ENCODE measurements at places on chromosomes 5 and 9.

DNA sequence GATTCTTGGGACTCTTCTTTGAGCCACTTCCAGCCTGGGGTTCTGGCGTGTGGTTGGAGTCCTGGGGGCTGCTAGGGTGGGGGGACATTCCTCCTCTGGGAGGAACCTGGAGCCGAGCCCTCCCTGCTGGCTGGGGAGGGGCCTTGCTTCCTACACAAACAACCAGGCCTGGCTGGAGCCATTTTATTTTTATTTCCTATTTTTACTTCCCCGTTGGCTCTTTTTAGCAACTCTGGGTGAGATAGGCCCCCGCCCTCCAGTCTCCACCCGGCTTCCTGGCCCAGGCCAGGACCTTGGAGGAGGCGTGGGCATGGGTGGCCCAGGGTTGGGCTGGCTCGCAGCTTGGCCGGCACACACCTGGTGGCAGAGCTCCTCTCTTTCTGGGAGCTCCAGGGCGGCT lies 15.1 kb downstream of the RXRA start:
- no peak for DNase-seq

DNA sequence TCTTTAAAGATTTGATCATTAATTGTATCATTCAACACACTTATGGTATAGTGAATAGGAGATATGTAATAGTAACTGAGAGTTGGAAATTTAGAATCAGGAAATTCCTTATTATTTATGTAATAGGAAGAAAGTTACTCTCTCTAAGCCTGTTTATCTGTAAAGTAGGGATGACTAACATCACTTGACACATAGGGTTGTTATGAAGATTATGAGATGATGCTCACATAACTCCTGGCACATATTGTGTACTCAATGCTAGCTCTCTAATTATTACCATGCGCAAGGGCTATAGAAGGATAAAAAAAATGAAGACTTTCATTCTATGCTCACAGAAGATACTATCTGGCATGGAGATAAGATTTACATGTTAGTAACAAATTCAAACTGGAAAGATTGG lies 149.9 kb downstream of the ISOC1 start:
- peak; percentile 74 for DNase-seq

DNA sequence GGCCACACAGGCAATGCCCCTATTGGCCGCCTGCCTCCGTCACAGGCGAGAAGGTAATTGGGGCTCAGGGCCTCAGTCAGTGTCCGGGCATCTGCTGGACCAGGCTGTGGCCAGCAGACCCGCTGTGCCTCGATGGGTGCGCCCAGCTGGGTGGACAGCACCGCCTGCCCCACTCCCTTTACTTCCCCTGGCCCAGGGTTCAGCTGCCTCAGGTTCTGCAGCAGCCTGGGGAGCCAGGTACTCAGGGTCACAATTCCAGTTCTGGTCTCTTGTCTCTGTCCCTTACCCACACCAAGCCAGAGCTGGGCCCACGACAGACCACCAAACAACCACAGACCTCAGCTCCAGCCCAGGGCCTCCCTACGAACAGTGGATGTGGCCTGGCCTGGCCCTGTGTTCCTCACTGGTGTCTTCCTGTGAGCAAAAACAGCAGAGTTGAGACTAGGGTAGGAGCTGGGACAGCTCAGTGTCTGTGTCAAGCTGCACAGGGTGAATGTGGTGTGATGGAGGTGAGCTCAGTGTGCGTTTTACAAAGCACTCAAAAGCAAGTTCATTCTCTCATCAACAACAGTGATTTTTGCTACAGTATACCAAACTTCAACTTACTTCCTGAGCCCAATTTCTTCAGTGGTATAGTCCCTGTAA lies 33.4 kb upstream of the SUSD3 start:
- DNase-seq, result no peak

GRCh38 chr5:57676222-57677098 lies 193.8 kb upstream of the ACTBL2 start:
- peak; percentile 42 for DNase-seq

DNA sequence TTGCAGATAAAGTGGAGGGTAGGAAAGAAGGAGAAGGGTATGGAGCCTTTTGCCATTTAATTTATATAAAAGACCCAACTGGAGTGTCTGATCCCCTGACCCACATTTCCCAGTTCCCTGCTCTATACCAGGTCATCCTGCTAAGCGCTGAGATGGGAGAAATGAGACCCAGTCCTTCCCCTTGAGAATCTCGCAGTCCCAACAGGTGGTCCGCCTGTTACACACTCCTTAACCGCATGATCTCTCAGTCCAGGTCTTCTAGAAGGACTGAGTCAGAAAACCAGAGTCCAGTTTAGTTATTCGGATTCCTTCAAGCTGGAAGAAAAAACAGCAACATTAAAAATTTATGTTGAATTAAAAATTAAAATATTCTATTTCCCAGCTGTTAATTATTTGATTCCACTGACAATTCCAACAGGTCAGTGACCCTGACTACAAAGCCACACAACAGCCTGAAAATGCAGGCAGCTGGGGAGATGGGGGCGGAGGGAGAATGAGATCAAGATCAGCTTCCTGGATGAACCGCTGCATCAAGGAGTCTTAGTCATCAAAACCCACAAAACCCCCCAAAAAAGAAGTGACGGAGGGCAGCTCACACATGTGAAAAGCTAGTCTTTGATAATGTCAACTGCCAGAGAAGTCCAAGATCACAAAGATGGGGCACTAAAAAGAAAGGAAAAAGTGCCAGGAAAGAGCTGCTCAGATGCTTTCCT lies 44.0 kb downstream of the GGTA1 start:
- DNase-seq, result no peak

DNA sequence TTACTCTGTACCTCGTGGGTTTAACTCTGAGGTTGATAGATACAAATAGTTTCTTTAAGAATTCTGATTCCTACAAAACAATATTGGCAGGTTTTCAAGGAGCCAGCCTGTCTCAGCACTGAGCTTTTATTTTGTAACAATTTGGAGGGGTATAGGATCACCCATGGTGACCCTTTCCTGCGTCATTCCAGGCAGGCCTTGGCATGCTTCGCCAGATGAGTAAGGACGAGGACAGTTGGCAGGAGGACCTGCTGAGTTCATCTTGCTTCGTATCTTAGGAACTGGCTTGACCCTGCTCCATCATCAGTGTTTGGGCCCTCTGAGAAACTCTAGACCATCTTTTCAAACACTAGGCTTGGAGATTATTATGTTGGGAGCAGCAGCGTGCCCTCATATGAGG lies 17.9 kb downstream of the ZNF462 start:
- DNase-seq, result no peak

- DNase-seq, result no peak
Measured at GRCh38 chr9:133476036-133476931, 2.6 kb downstream of the SLC2A6 start.

GRCh38 chr5:82748688-82749460 lies 328.3 kb downstream of the TMEM167A start:
- peak; percentile 40 for DNase-seq

- DNase-seq, result no peak
Measured at GRCh38 chr5:1540166-1540565, 16.4 kb upstream of the LPCAT1 start.

- DNase-seq, result no peak
Measured at GRCh38 chr9:4404156-4404555, 86.1 kb upstream of the SLC1A1 start.

DNA sequence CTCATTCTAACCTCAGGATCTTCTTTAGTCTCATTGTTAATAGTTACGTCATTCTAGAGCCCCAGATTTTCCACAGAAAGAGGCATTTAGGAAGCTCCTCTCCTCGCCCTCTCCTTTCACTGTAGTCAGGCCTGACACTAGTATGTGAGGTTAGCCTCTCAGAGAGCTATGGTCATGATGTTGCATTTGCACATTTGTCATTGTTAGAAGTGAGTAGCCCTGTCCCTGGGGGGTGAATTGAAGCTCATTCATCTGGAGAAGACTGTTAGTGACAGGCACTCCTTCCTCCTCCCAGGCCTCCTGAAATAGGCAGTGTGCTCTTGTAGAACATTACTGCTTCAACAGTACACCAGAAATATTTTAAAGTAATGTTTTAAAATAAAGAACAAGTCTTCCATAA lies 26.6 kb upstream of the LRRTM2 start:
- DNase-seq, result peak; percentile 13

DNA sequence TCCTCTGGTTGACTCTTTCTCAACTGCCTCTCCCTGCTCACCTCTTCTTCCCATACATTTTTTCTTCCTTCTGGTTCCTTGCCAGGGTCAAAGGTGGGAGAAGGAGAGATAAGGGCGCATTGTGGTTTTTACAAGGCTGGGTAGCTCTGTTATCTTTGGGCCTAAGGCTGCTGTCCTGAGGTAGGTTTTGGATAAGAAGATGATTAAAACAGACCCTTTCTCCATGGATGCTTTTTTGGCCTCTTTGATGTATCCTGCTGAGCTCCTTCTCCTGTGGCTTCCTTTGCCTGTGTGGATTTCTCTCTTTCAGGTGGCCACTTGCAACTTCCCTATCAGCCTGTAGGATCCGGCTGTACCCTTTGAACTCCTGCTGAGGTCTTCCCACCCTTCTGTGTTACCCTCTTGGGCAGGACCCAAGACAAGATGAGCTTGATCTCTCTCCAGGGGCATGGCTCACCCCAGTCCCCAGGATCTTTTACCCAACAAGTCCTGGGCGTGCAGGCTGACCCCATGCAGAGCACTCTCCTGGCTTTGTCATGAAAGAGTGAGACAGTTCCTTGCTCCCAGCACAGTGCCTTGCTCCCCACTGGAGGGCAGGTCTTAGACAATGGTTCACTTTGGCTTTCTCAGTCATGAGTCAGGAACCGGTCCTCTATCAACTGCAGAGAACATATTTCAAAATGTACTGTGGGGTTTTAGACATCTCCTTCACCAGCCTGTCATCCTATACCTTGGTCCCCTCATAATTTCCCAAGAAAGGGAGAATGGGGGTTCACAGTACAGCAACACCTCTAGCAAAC lies 197.9 kb downstream of the TLE4 start:
- no peak for DNase-seq

Data from fibroblast of upper back skin (primary cell).